T-helper 17 cell (primary cell): ENCODE measurements at places on chromosomes 1 and 21. TPM values are rescaled to one million over a fixed set of nuclear protein-coding genes. Genes with fewer than 3 reads are reported as not detected.

CLDN19 gene
- total RNA-seq, result not detected

GNPAT gene
- total RNA-seq, result 16.4 TPM

DNA sequence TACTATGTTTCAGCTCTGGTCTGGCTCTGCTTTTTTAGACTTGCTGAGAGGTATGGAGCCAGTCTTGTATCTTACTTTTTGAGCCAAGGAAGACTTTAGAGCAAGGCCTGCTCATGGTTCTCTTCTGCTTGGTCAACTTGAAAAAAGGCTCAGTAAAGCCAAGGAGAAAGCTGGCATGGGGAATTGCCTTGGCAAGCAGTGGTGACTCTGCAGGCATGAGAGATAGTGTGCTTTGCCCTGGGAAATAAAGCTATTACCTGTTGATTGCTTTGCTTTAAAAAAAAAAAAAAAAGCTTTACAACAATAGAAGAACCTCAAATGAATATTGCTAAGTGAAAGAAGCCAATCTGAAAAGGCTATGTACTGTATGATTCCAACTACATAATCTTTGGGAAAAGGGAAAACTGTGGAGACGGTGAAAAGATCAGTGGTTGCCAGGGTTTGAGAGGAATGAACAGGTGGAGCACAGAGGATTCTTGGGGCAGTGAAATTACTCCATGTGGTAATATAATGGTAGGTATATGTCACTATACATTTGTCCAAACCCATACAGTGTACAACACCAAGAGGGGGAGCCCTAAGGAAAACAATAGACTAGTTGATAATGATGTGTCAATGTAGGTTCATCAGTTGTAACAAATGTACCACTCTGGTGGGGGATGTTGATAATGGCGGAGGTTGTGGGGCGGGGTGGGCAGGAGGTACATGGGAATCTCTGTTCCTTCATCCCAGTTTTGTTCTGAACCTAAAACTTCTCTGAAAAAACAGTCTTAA lies 87.6 kb downstream of the HMCN1 start:
- DNase-seq, result no peak

DNA sequence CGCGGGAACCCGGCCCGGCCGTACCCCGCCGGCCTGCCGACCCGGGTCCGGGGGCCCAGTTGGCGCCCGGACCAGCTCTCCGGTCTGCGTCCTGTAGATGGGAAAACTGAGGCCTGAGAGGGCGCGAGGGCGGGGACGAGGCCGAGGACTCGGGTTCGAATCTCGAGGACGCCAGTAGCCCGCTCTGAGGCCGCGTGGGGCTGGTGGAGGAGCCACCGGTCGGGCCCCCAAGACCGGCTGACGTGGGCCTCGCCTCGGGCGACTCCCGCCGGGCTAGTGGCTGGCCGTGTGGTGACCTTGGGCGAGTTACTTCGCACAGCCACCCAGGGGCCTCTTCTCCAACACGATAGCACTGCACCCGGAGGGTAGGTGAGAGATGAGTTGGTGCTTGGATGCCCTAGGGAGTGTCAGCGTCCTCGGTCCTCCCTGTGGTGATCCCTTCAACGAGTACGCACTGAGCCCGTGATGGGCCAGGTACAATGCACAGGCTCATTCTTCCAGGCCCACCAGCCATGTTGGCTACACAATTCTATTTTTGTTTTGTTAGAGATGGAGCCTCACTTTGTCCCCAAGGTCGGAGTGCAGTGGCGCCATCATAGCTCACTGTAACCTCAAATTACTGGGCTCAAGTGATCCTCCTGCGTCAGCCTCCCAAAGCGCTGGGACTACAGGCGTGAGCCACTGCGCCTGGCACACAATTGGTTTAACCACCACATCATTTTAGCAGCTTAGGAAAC lies 404 bp upstream of the SCMH1 start:
- no peak for DNase-seq

GRCh38 chr1:22043198-22043769 lies 9.2 kb upstream of the CDC42 start:
- DNase-seq, result no peak
